Activated CD4-positive, alpha-beta T cell treated with anti-CD3 and anti-CD28 coated beads, Interleukin-2, amount 50 U/mL, for 16 hours (primary cell): ENCODE measurements at places on chromosomes 7 and 10.

DNA sequence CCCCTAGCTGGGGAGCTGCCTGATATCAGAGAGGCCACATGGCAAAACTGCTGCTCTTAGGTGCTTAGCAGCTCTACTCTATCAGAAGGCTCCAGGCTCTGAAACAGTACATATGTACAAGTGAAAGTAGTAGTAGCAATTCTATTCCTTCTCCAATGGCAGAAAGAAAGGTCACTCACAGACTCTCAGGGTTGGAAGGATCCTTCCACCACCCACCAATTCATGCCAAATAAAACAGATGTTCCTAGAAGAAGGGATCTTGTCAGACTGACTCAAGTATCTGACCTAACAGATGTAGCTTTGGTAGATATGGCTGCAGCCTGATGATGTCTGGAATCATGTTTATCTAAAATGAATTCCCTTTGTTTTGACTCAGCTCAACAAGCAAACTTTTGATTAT lies 8.0 kb upstream of the ALDH18A1 start:
- no peak for DNase-seq

- no peak for DNase-seq
These were observed 119.5 kb upstream of the KLF6 start for GRCh38 chr10:3904419-3904960.

GRCh38 chr10:125134916-125135770 lies 25.2 kb downstream of the CTBP2 start:
- no peak for DNase-seq

DNA sequence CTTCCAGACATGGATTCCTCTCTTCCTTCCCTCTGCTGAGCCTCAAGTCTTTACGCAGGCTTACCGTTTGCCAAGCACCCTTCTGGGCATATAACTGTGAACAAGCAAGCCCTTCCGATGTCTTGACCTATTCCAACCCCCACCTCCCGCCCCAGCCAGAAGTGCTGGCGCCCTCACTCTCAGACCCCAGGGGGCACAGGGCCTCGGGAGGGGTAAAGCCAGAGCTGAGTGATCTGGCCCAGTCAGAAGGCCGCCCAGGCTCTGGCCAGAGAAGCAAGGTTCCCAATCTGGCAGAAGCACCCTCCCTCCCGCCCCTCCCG lies 1.2 kb downstream of the PRRT4 start:
- DNase-seq, result no peak

- DNase-seq, result no peak
These were observed 1.5 kb downstream of the PTPN12 start for GRCh38 chr7:77538281-77539212.

GRCh38 chr7:157077986-157078644 lies 60.6 kb upstream of the UBE3C start:
- DNase-seq, result no peak

DNA sequence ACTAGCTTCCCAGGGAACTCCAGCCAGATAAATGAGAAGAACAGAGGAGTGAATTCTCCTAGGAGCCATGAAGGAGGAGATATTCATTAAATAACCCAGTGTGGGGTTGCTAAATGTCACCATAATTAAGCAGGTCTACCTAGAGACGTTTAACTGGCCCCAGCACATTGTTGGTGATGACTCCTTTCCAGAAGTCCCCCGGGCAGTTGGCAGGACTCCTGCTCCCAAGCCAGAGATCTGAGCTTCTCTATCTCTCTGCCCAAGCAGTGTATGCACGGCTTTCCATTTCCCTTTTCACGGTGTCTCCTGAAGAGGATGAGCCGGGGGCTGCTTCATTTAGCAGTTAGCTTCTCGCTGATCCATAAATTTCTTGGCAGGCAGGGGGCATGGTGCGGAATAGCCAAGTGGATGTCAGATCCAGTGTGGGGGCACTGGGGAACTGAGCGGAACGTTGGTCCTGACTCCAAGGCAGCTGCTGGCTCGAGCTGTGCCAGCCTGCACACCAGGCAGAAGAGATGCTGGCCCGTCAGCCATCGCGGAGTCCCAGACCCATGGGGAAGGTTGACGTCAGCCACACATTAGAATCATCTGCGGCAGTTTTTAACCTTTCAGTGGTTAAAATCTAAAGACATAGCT lies 142.0 kb upstream of the NPY start:
- DNase-seq, result no peak

DNA sequence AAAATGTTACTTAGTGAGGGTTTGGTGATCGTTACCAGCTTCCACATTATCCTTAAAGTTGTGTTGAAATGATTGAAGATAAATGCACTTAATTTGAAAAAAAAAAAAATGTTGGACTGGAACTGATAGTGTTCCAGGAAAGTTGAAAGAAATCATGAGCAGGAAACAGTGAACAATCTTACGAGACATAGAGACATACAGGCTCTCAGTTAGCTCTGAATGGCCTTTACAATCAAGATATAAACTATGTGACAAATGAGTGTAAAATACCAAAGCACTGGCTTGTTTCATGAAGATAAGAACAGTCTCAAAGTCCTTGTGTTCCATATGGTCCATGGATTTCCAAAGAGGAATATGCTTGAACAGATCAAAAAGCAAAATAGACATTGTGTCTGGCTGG lies 430.1 kb upstream of the ETV1 start:
- no peak for DNase-seq

DNA sequence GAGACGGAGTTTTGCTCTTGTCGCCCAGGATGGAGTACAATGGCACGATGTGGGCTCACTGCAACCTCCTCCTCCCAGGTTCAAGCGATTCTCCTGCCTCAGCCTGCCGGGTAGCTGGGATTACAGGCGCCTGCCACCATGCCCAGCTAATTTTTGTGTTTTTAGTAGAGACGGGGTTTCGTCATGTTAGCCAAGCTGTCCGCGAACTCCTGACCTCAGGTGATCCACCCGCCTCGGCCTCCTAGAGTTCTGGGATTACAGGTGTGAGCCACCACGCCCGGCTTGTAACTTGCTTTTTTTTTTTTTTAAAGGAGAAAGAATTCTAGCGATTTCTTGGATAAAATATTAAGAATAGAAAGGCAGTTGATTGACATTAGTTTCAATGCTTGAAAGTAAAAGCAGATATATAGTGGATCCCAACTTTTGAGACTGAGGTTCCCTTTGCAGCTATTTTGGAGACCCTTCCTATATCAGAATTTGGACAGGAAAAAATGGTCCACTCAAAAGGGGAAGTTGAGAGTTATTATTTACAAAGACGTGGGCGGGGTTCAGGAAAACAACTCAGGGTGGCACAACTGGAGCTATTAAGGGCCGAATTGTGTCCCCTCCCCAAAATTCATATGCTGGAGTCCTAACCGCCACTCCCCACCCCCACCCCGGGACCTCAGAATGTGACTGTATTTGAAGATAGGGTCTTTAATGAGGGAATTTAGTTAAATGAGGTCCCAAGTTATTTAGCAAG lies 1.3 kb upstream of the ERCC6 start:
- no peak for DNase-seq

GRCh38 chr10:25828475-25828874 lies 105.6 kb upstream of the MYO3A start:
- DNase-seq, result no peak

DNA sequence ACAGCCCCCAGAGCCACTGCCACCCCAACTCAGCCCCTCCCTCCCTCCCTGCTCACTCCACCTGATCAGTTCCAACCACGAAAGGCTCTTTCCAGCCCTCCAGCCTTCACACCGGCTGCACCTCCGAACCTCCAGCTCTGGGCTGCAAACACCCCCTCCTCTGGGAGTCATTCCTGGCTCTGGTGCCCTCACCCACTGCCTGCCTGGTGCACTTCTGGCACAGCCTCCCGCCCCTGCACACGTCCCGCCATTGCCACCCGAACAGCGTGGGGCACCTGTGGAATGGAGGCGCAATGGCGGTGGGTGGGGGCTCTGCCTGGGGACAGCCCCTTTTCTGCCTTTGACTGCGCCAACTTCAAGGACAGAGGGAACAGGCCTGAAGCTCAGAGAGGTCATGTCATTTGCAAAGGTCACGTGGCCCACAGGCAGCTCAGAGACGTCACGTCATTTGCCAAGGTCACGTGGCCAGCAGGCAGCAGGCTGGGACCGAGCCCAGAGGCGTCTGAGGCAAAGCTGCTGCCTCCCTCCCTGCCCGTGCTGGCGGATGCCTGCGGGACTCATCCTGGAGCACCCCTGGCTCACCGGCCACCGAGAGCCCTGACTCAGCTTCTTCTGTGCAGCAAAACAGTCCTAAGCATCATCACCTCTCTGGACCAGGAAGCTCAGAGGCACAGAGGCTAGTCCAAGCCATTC lies 76.0 kb upstream of the DNAAF5 start:
- no peak for DNase-seq

GRCh38 chr7:114856625-114857024 lies 65.3 kb upstream of the MDFIC start:
- no peak for DNase-seq

DNA sequence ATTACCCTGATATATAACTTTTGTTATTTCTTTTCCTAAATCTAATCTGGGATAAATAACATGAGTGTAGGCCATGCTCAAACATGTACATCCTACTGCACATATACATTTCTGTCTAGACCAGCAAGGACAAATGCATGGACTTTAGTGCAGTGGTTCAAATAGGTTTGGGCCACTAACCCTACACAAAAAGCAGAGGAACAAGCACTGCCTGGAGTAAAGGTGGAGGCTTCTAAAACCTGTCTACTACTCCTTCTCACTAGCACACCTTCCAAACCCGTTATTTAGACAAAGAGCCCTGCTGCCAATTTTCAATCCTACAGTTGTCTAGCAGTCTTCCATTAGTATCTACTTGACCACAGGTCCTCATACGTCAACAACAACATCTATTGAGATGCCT lies 34.8 kb downstream of the SGCE start:
- no peak for DNase-seq

GRCh38 chr10:66294538-66294937 lies 631.3 kb upstream of the LRRTM3 start:
- no peak for DNase-seq

GRCh38 chr10:26557641-26558014 lies 119.5 kb downstream of the APBB1IP start:
- no peak for DNase-seq

DNA sequence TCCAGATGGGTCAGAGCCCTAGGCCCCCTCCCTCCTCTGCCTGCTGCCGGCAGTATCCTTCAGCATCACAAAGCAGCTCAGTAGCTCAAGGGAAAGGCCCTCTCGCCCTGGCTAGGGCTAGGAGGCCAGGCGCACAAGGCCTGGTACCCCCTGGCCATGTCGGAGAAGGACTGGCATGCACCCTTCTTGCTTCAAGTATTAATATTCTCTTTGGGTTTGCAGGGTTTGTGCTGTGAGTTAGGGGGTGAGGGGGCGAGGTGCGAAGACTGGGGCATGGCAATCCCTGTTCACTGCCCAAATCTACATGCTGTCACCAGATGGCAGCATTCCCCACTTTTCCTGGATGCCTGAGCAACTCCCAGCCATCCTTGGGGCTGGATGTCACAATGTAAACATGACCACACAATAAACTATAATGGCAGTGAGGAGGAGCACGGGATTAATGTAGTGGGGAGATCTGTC lies 105.2 kb downstream of the NEURL1 start:
- DNase-seq, result peak; percentile 8

- DNase-seq, result no peak
These were observed 57.9 kb downstream of the ZNF438 start for GRCh38 chr10:30973737-30974136.

DNA sequence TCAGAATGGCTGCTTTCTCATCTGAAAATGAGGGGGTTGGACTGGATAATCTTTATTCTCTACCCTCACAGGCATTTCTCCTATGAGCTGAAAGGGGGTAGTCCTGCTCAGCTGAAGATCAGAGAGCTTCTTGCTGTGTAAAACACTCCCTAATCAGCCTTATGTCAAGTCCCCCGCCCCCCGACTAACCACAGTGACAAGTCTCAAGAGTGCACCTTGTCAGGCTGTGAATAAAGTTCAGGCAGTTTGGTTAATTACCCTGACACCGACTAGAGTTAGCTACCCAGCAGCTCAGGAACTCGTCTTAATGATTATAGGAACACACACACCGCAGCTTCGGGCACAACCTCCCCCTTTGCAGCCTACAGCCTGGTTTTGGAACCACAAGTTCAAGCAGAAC lies 513.7 kb downstream of the RPS24 start:
- no peak for DNase-seq

DNA sequence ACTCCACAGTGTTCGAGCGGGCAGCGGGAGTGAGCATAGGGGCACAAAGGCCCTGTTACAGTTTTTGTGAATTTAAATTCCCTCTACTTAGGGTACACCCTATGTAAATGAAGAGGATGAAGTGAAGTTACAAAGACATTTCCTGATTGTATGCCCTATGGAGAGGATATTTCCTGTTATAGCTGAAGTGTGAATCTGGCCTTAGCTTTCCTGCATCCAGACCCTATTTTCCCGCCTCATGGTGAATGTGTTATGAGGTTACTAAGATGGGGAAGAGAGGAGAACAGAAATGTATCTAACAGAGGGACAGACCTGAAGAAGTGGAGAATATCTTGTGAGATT lies 37.8 kb upstream of the COMMD3 start:
- DNase-seq, result no peak

DNA sequence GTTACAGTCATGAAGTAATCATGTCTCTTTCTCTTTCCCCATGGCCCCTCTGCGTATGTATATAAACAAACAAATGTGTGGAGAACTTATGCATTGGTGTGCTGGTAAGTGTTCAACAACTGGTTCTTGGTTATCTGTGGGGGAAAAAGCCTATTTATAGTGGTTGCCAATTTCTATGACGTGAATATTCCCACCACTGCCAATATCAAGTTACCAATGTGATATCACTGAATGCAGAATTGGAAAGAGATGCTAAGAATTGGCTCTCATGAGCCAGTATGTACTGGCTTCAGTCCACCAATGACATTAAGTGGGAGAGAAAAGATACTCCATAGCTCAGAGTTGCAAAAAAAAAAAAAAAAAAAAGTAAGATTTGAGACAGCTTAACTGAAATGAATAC lies 399.7 kb downstream of the REEP3 start:
- DNase-seq, result no peak

DNA sequence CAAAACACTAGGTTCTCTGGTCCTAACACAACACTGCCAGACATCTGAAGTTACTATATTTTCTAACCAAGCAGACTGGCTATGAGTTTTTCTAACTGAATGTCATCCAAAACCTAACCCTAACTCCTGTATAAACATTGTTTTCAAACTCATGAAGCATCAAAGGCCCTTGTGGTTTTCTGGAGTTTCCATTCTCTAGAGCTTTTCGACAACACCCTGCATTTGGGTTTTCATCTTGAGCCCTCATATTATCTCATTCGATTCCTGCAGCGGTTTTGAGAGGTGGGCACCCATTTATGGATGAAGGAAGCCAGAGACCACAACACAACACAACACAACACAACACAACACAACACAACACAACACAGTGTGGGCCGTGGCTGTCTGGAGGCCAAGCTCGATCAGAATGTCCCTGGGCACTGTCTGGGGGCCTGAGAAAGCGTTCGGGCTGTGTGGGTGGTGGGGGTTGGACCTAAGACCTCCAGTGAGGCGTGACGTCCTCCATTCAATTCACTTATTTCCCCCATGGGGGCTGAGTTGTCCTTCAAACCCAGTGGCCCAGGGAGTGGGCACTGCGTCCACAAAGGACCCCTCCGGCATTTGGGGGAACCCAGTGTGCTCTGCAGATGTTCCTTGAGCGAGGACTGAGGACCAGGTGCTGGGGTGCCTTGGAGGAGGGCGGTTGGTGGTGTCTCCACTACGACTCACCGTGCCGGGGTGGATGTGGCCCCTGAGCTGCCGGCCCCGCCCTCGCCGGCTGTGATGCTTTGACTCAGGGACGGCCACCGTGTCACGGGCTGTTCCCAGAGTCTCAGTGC lies 490.4 kb downstream of the DNAJB6 start:
- no peak for DNase-seq
